ENCODE measurements at places on chromosomes 12 and 14.

DNA sequence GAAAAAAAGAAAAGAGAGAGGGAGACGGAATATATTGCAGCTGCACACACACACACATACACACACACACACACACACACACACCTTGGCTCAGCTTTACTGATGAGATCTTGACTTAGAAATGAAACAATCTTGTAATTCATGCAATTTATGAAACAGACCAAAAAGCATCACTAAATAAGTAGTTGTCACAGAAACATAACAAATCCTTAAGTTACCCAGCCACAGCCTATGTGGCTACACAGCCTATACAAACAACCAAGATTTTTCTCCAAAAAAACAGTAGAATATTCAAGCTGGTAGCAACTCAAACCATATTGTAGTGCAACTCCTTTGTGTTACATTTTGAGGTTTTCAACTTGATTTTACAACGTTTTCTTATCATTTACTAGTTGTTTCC is 37.9 kb upstream of the GNG2 start:
- DNase-seq, result no peak

DNA sequence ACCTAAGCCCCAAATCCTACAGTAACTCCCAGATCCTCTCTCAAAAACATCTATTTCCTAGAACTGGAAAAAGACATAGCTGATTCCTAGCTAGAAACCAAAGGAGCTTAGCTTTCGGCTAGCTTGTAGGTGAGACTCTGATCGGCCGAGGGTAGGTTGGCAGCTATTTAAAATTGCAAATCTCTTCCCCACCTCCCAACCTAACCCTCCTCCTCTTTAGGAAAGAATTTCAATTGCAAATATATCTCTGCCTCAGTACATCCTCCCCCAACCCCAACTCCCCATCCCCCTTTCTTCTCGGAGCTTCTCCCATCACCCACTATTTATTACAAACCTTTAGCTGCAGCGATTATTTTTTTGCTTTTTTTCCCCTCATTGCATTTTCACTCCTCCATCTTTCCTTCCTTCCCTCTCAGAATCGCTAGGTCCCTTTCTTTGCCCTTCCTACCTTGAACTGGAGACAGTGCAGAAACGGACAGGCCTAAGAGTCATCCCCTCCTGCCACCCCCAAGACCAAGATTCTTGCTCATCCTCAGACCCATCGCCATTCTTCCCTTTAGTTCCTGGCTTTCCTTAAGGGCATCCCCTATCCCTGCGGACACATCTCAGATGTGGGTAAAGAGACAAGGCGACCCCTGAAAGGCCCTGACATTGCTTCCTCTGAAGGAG is 13.4 kb downstream of the ZFHX2 start:
- DNase-seq, result no peak

DNA sequence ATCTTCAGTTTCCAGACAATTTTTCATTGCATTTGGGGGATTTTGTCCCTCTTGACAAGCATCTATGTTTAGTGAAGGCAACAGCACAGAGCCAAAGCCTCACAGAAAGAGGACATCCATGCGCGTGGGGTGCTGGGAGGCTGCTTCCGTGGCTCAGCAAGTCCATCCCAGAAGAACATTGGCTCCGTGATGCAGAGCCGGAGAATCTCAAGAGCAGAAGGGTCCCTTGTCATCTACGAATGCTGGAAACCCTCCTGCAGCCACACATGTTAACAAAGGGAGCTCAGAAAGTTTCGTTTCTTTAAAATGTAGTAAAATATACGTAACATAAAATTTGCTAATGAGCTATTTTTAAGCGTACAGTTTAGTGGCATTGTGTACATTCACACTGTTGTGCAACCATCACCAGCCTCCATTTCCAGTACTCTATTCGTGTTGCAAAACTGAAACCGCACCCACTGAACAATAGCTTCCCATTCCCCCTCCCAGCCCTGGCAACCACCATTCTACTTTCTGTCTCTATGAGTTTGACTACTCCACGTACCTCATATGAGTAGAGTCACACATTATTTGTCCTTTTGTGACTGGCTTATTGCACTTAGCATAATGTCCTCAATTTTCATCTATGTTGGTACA is 185.9 kb downstream of the TTC7B start:
- no peak for DNase-seq

DNA sequence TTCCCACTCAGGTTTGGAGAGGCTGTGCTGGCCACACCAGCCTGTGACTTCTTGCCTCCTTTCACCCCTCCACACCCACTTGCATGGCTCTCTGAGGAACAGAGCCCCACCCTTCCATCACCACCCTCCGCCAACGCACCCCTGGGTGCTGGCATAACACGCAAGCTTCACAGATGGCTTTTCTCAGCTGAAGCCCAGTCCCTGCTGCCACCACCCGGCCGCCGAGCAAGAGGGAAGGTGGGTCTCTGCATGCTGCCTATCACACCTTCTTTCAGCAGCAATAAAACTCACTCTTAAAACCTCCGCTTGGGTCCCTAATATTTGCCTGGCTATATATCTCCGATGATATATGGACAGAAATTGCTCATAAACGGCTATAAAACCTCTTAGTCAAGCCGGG is 41.6 kb downstream of the SMUG1 start:
- DNase-seq, result no peak

DNA sequence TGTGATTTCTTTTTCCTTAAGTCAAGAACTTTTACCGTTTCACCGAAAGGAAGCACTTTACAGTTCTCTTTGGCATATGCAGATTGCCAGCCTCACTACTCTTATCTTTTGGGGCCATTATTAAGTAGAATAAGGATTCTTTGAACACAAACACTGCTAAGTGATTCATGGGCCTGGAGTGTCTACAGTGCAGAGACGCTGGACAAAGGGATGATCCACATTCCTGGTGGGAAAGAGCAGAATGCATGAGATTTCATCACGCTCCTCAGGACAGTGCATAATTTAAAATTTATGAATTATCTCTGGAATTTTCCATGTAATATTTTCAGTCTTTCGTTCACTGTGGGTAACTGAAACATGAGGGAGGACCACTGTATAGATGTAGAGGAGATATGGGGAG is 90.2 kb downstream of the TTLL5 start:
- DNase-seq, result no peak

- DNase-seq, result no peak
These were observed 138.3 kb downstream of the TMEM121 start for GRCh38 chr14:105664691-105665090.

DNA sequence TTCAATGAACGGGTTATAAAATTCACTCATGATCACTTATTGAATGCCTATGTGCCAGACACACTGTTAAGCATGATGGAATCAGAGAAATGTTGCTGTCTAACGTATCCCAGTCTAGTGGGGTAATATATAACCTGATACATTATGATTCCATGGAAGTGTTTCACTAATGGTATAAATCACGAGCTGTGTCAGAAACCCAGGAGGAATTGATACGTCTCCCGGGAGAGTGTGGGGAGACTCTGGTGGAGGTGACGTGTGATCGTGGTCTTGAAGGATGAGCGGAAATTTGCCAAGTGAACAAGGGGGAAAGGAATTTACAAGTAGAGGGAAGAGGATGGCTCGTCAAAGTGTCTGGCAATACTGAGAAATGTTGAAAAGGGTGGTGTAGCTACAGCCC is 26.5 kb downstream of the MANSC1 start:
- no peak for DNase-seq

DNA sequence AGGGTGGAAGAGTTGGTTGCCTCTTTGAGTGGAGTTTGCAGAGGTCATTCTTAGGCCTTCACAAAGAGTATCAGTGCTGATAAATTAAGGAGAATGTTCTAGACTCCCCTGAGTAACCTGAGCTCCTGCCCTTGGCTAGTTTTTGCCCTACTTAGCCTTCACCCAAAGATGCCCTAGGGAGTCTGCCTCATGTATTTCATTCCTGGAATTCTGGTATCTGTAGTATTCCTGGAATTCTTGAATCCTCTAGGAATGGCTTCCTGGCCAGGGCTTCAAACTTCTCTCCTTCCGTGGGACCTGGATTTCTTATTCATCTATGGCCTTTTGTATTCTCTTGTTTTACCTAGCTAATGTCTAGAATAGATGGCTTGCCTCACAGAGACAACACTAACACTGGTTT is 701.1 kb downstream of the NOVA1 start:
- no peak for DNase-seq

GRCh38 chr12:101002696-101003419 is 207.2 kb downstream of the SLC5A8 start:
- no peak for DNase-seq

DNA sequence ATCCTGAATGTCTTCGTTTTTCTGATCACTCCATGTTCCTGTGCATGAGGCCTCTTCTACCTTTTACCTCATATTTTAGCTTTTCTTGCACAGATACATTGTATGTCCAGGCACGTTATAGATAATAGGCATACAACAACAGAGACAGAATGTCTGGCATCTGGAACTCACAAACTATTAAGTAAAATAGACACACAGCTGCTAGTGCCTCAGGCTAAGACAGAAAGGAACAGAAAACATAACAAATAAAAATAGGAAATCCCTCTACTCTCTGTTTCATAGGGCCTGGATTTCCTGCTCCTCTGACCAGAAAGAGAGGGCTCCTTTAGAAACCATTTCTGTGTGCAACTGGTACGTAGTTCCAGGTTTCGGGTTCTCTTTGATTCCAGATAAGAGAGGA is 48.6 kb downstream of the ATXN7L3B start:
- no peak for DNase-seq

DNA sequence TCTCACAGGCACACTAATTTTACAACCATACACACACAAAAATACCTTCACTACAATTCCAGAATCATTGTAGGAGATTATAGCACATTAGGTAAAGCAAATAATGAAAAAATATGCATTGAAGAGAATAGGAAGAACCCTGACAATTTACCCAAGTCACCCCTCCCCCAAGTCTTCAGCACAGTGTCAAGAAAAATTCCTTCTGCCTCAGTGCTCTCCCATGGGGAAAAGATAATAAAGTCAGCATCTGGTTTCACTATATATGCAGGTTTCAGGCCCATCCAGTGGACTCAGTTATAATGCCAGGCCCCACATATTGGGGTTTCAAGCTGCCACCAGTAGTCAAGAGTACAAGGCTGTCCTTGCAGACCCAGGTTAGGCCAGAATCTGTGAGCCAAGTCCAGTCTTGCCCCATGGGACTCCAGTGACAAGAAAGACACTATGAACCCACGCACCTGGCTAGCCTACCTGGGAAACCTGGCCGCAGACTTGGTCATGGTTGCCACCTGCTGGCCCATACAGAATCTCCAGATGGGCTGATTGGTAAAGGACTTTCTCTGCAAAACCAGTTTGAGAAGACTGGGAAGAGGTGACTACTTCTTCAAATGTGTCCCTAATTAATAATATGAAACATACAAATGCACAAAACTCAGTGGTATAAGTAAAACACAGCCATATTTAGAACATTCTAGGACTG is 398.6 kb upstream of the FLRT2 start:
- no peak for DNase-seq

GRCh38 chr14:28603606-28604005 is 163.0 kb upstream of the FOXG1 start:
- no peak for DNase-seq

DNA sequence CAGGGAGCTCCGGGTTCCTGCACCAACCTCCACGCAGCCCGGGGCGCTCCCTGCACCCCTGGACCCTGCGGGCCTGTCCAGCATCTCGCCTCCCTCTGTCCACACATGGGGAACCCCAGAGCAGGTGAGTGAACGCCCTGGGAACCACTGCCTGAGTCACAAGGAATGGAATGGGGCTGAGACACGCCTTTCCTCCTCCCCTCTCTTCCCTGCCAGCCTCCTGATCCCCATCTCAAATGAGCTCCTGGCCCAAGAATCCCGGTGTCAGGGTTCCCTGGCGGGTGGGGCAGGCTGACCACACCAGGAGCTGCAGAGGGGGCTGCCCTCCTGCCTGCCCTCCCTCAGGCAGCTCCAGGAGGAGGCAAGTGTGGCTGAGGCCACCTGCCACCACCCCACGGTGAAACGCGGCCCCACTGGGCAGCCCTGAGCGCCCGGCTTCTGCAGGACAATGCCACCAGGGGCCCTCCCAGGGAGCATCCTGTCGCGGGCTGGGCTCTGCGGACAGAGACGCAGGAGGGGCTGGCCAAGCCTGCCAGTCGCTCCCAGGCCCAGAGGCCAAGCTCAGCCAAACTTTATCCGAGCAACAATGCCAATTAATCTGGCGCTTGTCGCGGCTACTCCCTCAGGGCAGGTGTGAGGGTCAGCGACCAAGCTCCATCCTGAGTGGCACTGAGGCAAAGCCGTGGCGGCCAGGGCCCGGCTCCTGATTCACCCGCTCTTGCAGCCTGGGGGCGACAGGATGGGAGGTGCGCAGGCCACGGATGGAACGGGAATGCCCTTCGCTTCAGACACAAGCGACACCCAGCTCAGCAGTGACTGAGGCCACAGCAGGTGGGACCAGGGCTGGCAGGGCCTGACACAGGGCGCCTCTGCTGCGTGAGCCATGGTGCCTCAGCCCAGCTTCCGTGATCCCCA is 44.3 kb downstream of the GALNT9 start:
- DNase-seq, result no peak

GRCh38 chr14:53034688-53035230 is 83.9 kb upstream of the FERMT2 start:
- no peak for DNase-seq

- no peak for DNase-seq
These were observed 82.8 kb upstream of the CAPRIN2 start for GRCh38 chr12:30837595-30837994.

DNA sequence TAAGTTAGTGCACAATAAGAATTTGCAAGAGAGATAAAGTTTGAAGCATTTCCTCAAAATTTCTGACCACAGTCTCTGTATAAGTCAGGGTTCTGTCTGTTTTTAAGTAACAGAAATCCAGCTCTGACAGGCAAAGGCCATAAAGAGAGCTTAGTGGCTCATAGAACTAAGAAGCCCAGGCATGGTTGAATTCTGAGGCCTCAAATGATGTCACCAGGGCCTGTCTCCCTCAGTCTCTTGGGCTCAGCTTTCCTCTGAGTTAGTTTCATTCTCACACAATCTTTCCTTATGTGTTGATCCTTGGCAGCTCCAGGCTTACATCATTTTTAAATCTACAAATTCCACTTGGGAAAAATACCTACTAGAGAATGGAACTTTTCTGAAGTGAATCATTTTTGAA is 173.4 kb upstream of the ATP2B1 start:
- DNase-seq, result no peak
